ENCODE measurements at places on chromosomes 7 and 10.

GRCh38 chr10:44949127-44949802, 10.3 kb upstream of the RASSF4 start:
- no peak for DNase-seq

- no peak for DNase-seq
Observed at GRCh38 chr10:100972115-100972903, 3.0 kb downstream of the SEMA4G start.

DNA sequence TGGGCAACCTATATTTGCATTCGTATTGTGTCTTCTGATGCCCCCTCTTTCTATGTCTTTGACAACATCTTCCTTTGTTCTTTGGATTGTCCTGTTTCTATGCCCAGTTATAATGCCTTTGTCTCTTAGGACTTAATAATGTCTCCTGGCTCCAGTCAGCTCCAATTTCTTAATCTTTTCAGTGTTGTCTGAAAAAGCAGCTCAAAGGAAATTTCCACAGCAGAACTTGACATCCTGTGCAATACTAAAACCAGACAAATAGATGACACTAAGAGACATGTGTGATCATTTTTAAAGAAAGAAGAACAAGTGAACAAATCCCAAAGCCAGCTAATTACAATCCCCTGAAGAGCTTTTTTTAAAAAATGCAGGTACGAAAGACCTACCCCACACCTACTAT, 47.7 kb upstream of the RNF148 start:
- DNase-seq: no peak

DNA sequence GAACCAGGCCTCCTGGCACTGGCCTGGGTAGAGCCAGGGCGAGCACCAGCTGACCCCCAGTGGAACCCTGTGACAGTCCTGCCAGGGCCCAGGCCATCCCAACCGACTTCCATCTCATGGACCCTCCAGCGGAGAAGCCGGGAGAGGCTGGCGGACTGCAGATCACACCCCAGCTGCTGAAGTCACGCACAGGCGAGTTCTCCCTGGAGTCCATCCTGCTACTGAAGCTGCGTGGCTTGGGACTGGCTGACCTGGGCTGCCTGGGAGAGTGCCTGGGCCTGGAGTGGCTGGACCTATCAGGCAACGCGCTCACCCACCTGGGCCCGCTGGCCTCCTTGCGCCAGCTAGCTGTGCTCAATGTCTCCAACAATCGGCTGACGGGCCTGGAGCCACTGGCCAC, 4.7 kb downstream of the RARRES2 start:
- no peak for DNase-seq

Data from HuH-7.5 (cell line).